Activated CD4-positive, alpha-beta T cell treated with anti-CD3 and anti-CD28 coated beads, Interleukin-2, amount 10 ng/mL, durations not matched to agents 24 days and 14 days (primary cell): ENCODE measurements at places on chromosomes 5 and 9. TPM values are rescaled to one million over a fixed set of nuclear protein-coding genes. Genes with fewer than 3 reads are reported as not detected.

The BNC2 gene
- not detected in 2 replicates for total RNA-seq

DNA sequence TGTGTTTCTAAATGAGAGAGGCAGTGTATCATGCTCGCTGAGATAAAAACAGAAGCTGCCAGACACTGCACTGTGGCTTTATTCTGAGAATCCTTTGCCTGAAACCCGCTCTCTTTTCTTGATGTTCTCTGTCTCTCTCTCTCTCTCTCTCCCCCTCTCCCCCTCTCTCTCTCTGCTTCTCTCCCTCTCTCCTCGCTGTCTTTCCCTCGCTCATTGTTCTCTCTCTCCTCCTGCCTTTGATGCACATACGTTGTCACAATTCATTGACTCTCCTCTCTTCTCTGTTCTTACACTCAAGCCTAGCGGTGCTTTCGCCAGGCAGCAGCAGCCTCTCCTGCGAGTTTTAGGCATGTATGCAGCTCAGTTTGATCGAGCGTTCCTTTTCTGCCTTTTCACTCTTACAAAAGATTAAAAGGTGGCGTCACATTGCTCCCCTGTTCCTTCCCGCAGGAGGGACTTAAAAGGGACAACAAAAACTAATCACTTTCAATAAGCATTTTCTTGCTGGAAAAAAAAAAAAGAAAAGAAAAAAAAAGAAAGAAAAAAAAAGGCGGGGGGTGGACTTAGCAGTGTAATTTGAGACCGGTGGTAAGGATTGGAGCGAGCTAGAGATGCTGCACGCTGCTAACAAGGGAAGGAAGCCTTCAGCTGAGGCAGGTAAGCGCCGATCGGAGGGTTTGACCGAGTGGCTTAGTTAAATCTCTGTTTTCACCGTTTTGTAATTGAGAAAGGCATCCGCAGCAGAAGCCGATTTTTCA lies 717.9 kb upstream of the WWC1 start:
- no peak for DNase-seq
- H3K27ac ChIP-seq, result no peak overlapping the region
- H3K36me3 ChIP-seq, result no peaks in the 10 kb centered on the region
- H3K4me1 ChIP-seq, result no peaks in the 10 kb centered on the region

- no peaks in the 10 kb centered on the region for H3K36me3 ChIP-seq
- no peaks in the 10 kb centered on the region for H3K4me1 ChIP-seq
- DNase-seq, result no peak
- H3K27ac ChIP-seq, result no peak overlapping the region
- peaks cover 12% of the 10 kb centered on the region for H3K27me3 ChIP-seq
These were observed 157.2 kb upstream of the DMRT1 start for GRCh38 chr9:684054-684890.

- no peaks in the 10 kb centered on the region for H3K4me1 ChIP-seq
- H3K27ac ChIP-seq, result no peak overlapping the region
- H3K4me3 ChIP-seq, result no peak overlapping the region
- H3K27me3 ChIP-seq, result no peaks in the 10 kb centered on the region
- no peak for DNase-seq
- no peaks in the 10 kb centered on the region for H3K36me3 ChIP-seq
These were observed 68.7 kb downstream of the PRR16 start for GRCh38 chr5:120532835-120533234.

The SHB gene
- 1.6 and 2.1 TPM in 2 replicates for total RNA-seq

- no peaks in the 10 kb centered on the region for H3K4me1 ChIP-seq
- H3K36me3 ChIP-seq, result no peaks in the 10 kb centered on the region
- no peak overlapping the region for H3K4me3 ChIP-seq
- H3K27ac ChIP-seq, result no peak overlapping the region
- DNase-seq, result no peak
These were observed 112.2 kb upstream of the SMC2 start for GRCh38 chr9:103981912-103982311.

GRCh38 chr9:2015581-2016407 lies 647 bp downstream of the SMARCA2 start:
- peak overlapping the region; percentile 98 for H3K4me3 ChIP-seq
- H3K36me3 ChIP-seq, result peaks cover 2% of the 10 kb centered on the region
- DNase-seq, result peak; percentile 87

GRCh38 chr5:55143624-55144023 lies 16.3 kb upstream of the GPX8 start:
- H3K36me3 ChIP-seq, result peaks cover 3% of the 10 kb centered on the region
- DNase-seq, result no peak
- no peak overlapping the region for H3K27ac ChIP-seq
